ENCODE measurements at places on chromosomes 2 and 18. TPM values are rescaled to one million over a fixed set of nuclear protein-coding genes. Genes with fewer than 3 reads are reported as not detected.
A peak's percentile ranks its signal among the peaks of the same experiment; 100 is the strongest.

GRCh38 chr2:195559431-195559914 is 97.6 kb upstream of the SLC39A10 start:
- H3K27me3 ChIP-seq, result no peaks in the 10 kb centered on the region
- peak; percentile 96 for DNase-seq
- H3K27ac ChIP-seq, result peak overlapping the region; percentile 94

DNA sequence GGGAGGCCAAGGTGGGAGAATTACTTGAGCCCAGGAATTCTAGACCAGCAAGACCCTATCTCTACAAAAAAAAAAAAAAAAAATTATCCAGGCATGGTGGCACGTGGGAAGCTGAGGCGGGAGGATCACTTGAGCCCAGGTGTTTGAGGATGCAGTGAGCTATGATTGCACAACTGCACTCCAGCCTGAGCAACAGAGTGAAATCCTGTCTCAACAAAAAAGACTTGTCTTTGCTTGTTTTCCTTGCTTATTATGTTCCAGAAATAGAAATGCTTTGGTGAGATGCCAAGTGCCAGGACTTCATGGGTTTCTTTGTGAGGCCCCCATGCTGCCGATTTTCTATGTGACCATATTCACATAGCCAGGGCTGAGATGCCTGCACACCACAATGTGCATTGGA is 9.0 kb downstream of the DCDC2C start:
- no peaks in the 10 kb centered on the region for H3K4me1 ChIP-seq
- peaks cover 2% of the 10 kb centered on the region for H3K27me3 ChIP-seq
- no peak overlapping the region for H3K4me3 ChIP-seq
- no peaks in the 10 kb centered on the region for H3K36me3 ChIP-seq
- DNase-seq, result no peak

GRCh38 chr2:40317761-40318160 is 134.1 kb downstream of the SLC8A1 start:
- no peaks in the 10 kb centered on the region for H3K27me3 ChIP-seq
- no peaks in the 10 kb centered on the region for H3K36me3 ChIP-seq
- no peak overlapping the region for H3K4me3 ChIP-seq
- no peak overlapping the region for H3K27ac ChIP-seq

DNA sequence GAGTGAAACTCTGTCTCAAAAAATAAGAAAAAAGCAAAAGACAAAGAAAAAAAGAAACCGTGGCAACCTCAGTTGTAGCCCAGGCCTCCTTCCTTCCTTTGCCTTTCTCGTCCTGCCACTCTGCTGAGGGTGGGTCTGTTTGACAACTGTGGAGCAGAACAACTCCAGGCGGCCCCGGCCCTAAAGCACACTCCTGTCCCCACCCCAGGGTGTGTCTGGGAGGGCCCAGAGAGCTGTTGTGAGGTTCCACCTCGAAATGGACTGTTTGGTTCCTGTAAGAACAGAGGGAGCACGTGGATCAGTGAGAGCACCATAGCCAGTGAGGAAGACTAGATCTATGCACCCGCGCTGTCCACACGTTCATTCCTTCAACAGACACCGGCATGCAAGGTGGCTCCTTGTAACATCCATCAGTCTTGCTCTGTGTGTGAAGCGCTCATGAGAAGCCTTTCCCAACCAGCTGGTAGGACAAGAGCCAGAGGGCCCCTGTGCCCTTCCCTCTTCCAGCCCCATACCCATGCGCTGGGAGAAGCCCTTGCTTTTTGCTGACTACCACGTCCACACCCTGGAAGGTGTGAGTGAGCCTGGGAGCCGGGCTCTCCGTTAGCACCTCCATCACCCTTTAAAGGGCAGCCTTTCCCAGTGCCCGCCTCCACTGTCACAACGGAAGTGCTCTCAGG is 61.6 kb downstream of the SOWAHC start:
- H3K4me3 ChIP-seq, result no peak overlapping the region
- H3K36me3 ChIP-seq, result no peaks in the 10 kb centered on the region
- H3K27ac ChIP-seq, result no peak overlapping the region
- DNase-seq, result no peak
- peaks cover 6% of the 10 kb centered on the region for H3K27me3 ChIP-seq

DNA sequence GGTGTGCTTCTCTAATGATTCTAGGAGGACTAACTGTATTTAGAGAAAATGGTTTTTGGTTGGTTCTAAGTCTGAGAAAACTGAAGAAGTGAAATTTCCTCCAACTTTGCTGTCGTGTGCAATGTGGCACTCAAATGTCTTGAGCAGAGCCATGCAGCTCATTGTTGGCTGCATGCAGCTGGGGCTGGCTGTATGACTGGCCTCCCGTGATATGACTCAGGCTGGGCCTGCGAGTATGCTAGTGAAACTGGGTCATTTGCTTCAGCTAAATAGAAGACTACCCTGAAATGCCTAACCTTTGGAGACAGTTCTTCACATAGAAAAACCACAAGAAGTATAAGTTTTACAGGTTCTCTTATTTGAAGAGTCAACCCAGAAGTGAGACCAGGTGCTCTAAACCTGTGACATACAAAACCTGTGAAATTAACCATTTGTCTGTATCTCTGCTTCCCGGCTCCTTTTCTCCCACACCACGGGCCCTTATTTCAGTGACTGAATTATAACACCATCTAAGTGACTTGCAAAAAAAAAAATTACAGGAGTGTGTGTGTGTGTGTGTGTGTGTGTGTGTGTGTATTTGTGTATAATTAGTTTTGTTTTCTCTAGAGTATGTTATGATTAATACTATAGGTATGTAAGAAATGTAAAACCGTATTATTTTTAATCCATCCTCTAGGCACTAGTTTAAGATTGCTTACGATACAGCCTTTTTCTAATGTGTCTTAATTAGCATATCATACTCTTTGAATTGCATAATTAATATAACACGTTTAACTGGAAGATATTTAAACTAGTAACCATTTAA is 15.9 kb downstream of the POLI start:
- peaks cover 52% of the 10 kb centered on the region for H3K36me3 ChIP-seq
- peak; percentile 92 for DNase-seq
- peaks cover 29% of the 10 kb centered on the region for H3K4me1 ChIP-seq
- H3K27me3 ChIP-seq, result no peaks in the 10 kb centered on the region
- peak overlapping the region; percentile 85 for H3K27ac ChIP-seq

GRCh38 chr2:98663511-98664090 is 55.2 kb downstream of the UNC50 start:
- peaks cover 69% of the 10 kb centered on the region for H3K4me1 ChIP-seq
- DNase-seq, result no peak
- H3K27me3 ChIP-seq, result no peaks in the 10 kb centered on the region
- peak overlapping the region; percentile 99 for H3K27ac ChIP-seq

GRCh38 chr2:108383146-108383830 is 5.5 kb downstream of the SULT1C4 start:
- no peak for DNase-seq
- H3K27ac ChIP-seq, result no peak overlapping the region

GRCh38 chr18:47260120-47260923 is 8.9 kb upstream of the SKOR2 start:
- DNase-seq, result peak; percentile 47
- H3K4me1 ChIP-seq, result no peaks in the 10 kb centered on the region
- no peak overlapping the region for H3K27ac ChIP-seq
- no peak overlapping the region for H3K4me3 ChIP-seq

DNA sequence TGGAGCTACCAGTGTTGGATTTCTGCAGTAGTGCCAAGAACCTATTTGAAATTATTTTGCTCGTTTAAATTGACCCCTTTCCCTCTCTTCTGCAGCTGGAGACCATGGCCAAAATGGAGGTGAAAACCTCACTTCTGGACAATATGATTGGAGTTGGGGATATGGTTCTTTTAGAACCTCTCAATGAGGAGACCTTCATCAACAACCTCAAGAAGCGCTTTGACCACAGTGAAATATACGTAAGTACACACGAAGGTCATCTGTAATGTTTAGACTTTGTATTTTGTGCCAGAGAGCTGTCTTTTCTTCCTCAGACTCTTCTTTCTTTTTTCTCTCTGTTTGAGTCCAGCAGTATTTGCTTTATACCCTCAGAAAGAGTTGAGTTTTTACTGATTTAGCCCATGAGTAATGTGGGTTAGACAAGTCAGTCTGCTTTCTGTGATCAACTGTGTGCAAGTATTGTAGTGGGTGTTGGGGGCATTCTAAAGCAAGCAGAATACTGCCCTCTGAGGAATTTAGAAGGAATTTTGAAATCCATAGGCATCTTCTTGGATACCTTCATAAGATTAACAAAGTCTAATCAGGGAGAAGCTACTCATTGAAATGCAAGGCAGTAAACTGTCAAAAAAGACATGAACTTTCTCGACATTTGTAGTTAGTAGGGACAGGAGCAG is 31.7 kb downstream of the MYO1B start:
- DNase-seq, result no peak
- peaks cover 14% of the 10 kb centered on the region for H3K27me3 ChIP-seq
- H3K4me3 ChIP-seq, result no peak overlapping the region
- no peak overlapping the region for H3K27ac ChIP-seq

DNA sequence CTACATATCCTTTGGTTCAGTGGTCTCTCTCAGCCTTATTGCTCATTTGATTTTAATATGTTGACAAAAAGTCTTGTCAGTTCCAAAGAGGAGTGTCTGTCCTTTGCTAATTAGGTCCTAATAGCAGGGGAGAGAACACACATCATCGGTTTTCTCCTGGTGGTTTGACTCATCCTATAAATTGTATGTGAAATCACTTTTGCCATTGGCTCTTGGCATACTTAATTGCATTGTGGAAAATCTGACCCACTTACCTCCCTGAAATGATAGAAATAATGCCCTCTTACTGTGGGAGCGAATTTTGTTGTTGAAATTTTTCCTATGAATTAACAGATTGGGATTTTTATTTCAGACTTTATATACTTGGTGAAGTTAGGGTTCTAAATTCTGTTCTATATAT is 58.3 kb downstream of the MTCL1 start:
- H3K4me1 ChIP-seq, result no peaks in the 10 kb centered on the region
- peaks cover 2% of the 10 kb centered on the region for H3K27me3 ChIP-seq
- H3K27ac ChIP-seq, result no peak overlapping the region
- H3K4me3 ChIP-seq, result no peak overlapping the region
- H3K36me3 ChIP-seq, result no peaks in the 10 kb centered on the region

- no peaks in the 10 kb centered on the region for H3K27me3 ChIP-seq
- no peak overlapping the region for H3K4me3 ChIP-seq
- no peaks in the 10 kb centered on the region for H3K4me1 ChIP-seq
- H3K36me3 ChIP-seq, result no peaks in the 10 kb centered on the region
- no peak for DNase-seq
Observed at GRCh38 chr2:204654669-204655068, 109.4 kb downstream of the PARD3B start.

DNA sequence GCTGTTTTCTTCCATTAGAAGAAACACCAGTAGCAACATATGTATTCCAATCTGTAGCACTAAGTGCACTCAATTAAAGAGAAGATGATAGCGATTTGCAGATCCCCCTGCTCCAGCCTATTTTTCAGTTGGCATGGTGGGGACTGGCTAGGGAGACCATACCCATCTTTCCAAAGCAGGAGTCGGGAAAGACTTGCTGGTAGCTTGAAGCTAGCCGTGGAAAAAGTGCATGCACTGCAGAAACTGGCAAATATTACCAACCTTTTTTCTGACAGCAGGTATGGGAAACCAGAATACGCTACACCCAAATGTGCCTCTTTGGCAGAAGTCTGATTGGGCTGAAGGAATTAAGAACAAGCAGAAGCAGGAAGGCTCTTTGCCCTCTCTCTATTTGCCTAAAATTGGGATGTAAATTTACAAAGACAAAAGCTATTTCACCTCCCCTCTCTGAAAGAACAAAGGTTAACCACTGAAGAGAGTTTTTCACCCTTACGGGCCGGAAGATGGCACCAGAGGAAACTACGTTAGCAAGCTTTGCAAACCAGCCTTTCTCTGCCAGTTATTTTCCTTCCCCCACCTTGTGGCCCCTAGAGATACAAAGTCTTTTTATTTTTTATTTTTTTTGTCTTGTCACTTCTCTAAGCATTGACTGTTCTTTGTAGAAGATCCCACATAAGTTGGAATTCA is 273.1 kb downstream of the DLGAP1 start:
- H3K27ac ChIP-seq, result no peak overlapping the region
- no peak for DNase-seq
- no peaks in the 10 kb centered on the region for H3K36me3 ChIP-seq
- H3K27me3 ChIP-seq, result no peaks in the 10 kb centered on the region
- no peaks in the 10 kb centered on the region for H3K4me1 ChIP-seq

DNA sequence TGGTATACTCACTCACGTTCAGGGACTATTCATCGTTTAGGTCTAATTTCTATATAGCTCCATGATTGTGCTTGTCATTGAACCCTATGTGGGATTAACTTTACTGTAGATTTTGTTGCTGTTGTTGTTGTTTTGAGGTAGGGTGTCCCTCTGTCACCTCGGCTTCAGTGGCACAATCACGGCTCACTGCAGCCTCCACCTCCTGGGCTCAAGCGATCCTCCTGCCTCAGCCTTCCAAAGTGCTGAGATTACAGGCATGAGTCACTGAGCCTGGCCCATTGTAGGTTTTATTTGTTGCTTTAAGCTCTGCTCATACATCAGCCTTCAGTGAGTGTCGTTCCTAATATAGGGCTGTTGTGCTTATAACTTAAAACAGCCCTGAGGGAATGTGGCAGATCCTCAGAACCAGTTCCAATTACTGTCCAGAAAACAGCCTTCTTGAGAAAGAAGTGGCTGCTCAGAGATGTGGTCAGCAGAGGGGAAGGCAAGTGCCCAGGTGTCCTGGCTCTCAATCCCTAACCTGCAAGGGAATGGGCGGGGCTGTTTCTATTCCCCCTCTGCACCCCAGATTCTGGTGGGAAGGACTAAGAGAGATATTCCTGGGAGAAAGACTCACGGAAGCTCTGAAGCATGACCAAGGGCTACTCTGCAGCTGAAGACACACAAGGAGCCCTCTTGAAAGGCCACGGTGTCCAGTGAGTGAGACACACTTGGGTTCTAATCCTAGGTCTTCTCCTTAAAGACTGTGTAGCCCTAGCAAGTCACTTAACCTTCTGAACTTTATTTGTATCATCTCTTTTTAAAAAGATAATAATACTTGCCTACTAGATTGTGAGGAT is 79.6 kb upstream of the LCLAT1 start:
- no peaks in the 10 kb centered on the region for H3K27me3 ChIP-seq
- H3K27ac ChIP-seq, result no peak overlapping the region
- no peak overlapping the region for H3K4me3 ChIP-seq
- peaks cover 1% of the 10 kb centered on the region for H3K36me3 ChIP-seq
- peaks cover 24% of the 10 kb centered on the region for H3K4me1 ChIP-seq

The NGEF gene
- total RNA-seq, result not detected

The SPATA3 gene
- 1.2 TPM for total RNA-seq

The IGFBP5 gene
- 0.02 TPM for total RNA-seq

The CAVIN2 gene
- total RNA-seq, result not detected

The FAM124B gene
- 0.15 TPM for total RNA-seq

The VIT gene
- total RNA-seq, result not detected

All from activated CD8-positive, alpha-beta memory T cell treated with anti-CD3 and anti-CD28 coated beads, Interleukin-2, amount 10 ng/mL, durations not matched to agents 7 days and 5 days (primary cell).